Left renal pelvis (tissue), 4 donors: ENCODE measurements at places on chromosomes 3 and 15. TPM values are rescaled to one million over a fixed set of nuclear protein-coding genes. Genes with fewer than 3 reads are reported as not detected.

The STRA6 gene
- polyA plus RNA-seq = 57.7 TPM

- DNase-seq = no peak
These were observed 156.5 kb downstream of the PDCD6IP start for GRCh38 chr3:33954956-33955355.

- no peak for DNase-seq
These were observed 6.2 kb downstream of the CORO2B start for GRCh38 chr15:68584756-68585573.

DNA sequence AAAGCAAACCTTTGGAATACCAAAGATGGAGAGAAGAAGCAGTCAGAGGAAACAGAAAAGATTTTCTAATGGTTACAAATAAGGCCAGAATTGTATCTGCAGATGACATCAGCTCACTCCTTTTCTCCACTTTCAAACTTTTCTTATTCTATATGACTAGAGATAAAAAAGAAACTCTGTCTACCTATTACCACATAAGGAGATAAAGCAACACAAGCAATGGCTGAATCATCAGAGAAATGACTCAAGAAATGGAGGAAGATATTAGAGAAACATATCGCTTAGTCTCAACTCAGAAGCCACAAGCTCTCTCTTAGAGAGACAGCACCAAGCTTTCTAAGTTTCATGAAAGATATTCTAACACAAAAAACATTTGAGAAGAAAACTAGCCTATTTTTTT is 784.0 kb downstream of the ZPLD1 start:
- DNase-seq = no peak

GRCh38 chr15:91385311-91385710 is 285.3 kb downstream of the SV2B start:
- DNase-seq = no peak

The C15orf39 gene
- 11.1 TPM for polyA plus RNA-seq

The CADM2 gene
- polyA plus RNA-seq = 0.69 TPM

The ALDH1A2 gene
- 337 TPM for polyA plus RNA-seq

GRCh38 chr3:190183121-190183520 is 62.4 kb upstream of the P3H2 start:
- no peak for DNase-seq

The ARHGEF26 gene
- polyA plus RNA-seq = 13.6 TPM

DNA sequence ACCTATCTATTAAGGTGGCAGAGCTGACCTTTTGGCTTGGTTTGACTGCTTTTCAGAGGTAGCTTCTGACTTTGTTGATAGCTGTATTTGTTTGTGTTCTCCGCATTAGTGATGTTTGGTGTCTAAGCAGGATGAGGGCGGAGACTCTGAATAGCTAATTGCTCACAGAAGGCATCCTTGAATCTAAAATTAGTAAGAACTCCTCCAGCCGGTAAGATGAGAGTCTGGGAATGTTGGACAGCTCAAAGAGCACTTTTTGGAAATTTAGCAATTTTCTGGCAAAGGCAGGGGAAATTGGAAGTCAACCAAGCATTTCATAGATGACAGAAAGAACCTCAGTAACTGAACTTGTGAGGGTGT is 174.1 kb downstream of the KLHL25 start:
- no peak for DNase-seq

DNA sequence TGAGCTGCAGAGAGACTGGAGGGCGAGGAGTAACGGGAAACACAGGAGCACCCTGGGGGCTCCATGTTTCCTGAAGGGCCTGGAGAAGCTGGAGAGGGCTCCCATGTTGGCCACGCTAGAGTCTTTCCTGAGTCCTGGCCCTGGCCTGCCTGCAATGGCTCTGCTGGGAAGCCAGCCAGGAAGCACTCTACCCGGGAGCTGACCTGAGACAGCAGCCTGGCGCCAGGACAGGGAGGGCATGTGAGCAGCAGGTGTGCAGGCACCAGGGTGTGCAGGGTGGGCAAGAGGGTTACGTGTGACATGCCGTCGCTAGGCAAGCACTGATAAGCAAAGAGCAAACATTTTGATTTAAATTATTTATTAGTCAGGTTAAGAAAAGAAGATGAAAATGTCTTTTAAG is 301.4 kb downstream of the OCA2 start:
- no peak for DNase-seq

DNA sequence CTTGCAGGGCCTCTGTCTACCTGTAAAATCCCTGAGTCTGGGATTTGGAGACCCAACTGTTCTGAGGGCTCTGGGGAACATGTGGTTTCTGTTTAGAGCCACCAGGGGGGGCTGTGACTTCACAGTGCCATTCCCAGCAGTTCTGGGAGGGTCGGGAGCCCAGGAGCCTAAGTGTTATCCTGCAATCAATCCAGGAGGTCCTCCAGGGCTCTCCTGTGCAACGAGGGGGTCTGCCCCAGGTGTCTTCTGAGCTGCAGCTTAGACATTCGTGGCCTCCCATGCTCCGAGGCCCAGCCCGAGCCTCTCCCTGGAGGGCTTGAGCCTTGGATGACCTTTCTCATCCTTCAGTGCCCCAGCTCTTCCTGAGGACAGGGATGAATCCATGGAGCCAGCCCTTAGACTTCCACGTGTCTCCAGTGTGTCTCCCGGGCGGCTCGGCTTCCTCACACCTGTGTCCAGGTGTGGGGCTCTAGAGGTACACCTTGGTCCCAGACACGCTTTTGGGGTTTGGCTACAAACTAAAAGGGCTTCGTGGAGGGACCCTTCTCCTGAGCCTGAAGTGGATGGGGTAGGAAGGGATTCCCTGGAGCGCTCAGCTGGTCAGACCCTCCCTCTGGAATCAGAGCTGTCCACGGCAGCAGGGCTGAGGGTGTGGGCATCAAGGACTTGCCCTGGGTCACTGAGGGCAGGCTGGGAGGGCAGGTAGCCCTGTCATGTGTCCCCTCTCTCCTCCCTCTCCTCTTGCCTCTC is 20.3 kb upstream of the ABTB1 start:
- DNase-seq = no peak

DNA sequence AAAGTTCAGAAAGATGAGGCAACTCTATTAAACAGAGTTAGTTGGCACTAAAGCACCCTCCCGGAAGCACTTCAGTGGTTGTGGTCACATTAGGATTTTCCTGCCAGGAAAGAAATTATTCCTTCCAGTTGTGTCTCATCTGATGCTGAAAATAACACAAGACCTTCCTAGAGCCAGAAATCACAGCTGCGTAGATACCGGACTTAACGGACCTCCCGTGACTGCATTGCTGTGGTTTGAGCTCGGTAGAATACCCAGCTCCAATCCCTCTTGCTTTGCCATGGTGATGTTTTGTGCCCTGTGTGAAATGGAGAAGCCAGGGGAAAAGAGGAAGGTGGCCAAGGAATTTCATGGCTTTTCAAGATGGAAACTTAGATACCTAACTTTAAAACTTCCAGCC is 215.0 kb upstream of the IGF1R start:
- no peak for DNase-seq

DNA sequence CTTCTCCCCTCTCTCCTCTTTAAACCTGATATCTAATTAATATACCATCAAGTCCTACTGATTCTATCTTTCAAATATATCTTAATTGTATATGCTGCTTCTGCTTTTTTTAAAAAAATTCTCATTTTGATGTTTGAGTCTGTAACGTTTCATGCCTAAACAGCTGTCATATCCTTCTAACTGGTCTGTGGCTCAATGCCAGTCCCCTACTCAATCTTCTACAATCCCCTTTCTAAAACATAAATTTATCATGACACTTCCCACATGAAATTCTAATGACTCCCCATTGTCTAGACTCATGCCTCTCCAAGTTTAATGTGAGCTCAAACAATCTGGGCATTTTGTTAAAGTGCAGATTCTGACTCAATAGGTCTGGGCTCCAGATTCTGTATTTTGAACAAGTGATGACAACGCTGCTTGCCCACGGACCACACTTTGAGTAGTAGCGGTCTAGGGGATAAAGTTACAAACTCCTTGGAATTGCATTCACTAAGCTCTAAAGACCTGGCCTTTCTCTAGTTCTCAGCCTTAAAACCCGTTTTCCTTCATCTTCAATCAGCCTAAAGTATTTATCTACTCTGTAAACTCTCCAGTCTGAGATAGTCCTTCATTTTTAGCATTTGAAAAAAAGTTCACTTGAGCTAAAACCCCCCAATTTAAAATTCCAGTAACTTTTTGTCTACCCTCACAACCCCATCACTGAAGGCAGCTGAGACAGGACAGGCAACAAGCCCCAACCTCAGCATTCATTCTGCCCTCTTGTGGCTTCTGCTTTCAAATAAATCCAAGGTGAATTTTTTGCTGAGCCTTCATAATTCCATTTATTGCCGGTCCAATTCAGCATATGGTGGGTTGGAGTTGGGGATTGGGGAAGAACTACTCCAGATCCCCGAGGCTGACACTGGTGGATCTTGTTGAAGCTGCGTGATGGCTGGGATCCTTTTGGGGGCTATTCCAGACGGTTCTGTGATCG is 88.1 kb upstream of the THRB start:
- no peak for DNase-seq
